ENCODE measurements at places on chromosomes 3 and 15.
A peak's percentile ranks its signal among the peaks of the same experiment; 100 is the strongest.

DNA sequence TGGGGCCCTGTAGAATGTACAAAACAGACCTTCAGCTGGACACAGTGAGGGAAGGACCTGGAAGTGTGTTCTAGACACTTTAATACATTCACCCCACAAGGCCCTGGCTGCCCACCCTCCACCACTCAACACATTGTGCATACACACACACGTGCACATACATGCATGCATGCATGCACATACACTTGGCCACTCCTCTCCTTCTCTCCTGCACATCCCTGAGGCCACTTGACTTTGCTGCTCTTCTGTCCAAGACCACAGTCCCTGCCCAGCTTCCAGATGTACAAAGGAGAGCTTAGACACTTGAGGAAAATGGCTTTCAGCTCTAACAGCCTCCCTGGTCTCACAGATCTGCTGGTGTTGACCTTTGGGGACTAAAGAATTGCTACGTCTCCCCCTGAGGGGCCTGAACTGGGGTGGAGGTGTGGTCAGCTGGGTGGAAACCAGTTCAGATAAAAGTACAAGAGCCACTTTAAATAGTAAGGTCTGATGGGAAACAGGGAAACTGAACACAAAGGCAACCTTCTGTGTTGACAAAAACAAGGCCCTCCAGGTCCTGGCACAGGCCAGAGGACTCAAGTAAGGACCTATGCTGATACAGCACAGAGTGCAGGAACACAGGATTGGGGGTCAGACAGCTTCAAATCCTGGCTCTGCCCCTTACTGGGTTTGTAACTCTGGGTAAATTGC is 24.8 kb upstream of the NOX5 start:
- no peak for DNase-seq

GRCh38 chr3:70952033-70952747 is 631.3 kb downstream of the FOXP1 start:
- DNase-seq = no peak

DNA sequence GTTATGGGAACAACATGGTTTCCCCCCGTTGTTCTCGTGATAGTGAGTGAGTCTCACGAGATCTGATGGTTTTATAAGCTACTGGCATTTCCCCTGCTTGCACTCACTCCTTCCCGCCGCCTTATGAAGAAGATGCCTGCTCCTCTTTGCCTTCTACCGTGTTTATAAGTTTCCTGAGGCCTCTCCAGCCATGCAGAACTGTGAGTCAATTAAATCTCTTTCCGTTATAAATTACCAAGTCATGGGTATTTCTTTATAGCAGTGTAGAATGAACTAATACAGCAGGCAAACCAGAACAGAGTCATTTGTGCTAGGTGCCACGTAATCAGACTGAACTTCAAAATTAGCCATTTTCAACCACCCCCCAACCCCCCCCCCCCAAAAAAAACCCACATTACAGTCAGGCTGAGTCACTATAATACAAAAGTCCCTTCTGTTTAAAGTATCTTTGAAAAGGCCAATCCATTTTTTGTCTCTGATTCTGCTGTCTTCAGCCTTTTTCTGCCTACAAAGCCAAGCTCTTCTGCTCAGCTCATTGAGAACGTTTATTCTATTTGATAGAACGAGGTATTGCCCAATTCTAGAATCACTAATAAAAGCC is 4.1 kb downstream of the OR4F6 start:
- no peak for DNase-seq

- peak; percentile 57 for DNase-seq
Observed at GRCh38 chr3:182837855-182838454, 44.7 kb downstream of the ATP11B start.

DNA sequence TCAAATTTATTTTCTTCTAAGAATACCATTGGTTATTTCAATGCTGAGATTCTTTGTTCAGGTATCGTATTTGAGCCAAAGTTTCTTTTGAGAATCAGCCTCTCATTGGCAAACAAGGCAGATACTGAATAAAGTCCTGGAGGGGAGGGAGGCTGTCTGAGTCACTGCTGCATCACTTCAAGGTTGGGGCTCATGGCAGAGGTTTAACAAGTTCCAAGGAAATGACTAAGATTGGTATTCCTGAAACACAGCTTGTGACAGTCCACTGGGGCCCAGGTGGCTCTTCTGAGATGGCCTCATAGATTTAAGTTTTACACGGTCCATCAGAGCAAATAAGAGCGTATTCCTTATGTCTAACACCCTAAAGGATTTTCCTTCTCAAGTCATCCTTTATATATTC is 213.8 kb upstream of the STAC start:
- DNase-seq = peak; percentile 68

- peak; percentile 92 for DNase-seq
Observed at GRCh38 chr15:45641374-45641781, 6.5 kb downstream of the SQOR start.

GRCh38 chr15:96209285-96209735 is 121.2 kb upstream of the NR2F2 start:
- DNase-seq = no peak

DNA sequence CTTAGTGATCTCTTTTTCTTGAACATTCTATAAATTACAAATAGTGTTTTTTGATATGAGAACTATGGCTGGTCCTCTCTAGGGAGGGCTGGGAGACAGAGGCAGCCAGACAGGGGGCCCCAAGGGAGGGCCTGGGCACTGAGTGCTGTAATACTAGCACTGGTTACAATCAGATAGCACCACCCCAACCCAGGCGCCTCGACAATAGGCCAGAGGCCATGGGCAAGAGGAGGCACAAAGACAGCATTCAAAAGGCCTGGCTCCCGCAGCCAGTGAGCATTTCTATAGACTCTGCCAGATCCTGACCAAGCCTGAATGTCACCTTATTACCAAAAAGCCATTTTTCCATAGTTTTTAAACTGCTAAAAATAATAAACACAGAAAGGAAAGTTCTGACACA is 158.5 kb downstream of the THRB start:
- DNase-seq = no peak

GRCh38 chr3:133856316-133856715 is 39.4 kb downstream of the RAB6B start:
- DNase-seq = peak; percentile 13

GRCh38 chr3:144499001-144499930 is 527.6 kb downstream of the DIPK2A start:
- peak; percentile 47 for DNase-seq

DNA sequence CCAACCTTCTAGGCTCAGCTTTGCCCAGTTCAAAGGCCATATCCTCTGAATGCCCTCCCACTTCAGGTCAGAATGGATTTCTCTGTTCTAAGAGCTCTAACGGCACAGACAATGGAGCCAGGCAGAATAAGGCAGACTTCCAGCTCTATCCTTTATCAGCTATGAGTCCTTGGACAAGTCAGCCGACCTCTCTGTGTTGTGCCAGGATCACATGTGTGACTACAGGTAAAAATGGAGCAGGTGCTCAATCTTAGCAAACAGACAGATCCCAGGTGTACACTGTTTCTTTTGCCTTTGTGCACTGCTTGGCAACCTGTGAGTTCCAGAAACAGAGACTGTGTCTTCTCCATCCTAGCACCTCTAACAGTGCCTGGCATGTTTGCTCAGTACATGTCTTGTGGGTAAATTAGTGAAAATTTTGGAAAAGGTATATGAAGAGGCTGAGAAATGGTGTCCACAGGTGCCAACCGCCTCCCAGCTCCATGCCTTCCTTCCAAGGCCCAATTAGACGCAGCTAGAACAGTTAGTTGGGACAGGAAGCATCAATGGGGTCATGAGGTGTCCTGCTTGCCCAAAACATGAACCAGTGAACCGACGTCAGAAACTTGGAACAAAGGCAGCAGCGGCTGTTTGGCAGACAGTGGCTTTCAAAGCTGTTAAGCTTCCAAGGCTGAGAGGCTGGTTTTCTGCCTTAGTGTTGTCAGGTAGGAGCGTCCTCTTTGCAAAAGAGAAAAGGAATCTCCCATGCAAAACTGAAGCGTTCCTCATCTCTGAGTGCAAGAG is 28.7 kb downstream of the TLE3 start:
- no peak for DNase-seq

- DNase-seq = peak; percentile 95
Observed at GRCh38 chr3:61561374-61562041, at the start of gene PTPRG. Gene PTPRG (plus strand): TSS chr3:61561571. CDS start chr3:61562288, 717 bp downstream.

GRCh38 chr15:72201391-72201921 is 3.9 kb upstream of the GRAMD2A start:
- DNase-seq = no peak

GRCh38 chr3:160129459-160130061 is 95.7 kb upstream of the C3orf80 start:
- peak; percentile 95 for DNase-seq

DNA sequence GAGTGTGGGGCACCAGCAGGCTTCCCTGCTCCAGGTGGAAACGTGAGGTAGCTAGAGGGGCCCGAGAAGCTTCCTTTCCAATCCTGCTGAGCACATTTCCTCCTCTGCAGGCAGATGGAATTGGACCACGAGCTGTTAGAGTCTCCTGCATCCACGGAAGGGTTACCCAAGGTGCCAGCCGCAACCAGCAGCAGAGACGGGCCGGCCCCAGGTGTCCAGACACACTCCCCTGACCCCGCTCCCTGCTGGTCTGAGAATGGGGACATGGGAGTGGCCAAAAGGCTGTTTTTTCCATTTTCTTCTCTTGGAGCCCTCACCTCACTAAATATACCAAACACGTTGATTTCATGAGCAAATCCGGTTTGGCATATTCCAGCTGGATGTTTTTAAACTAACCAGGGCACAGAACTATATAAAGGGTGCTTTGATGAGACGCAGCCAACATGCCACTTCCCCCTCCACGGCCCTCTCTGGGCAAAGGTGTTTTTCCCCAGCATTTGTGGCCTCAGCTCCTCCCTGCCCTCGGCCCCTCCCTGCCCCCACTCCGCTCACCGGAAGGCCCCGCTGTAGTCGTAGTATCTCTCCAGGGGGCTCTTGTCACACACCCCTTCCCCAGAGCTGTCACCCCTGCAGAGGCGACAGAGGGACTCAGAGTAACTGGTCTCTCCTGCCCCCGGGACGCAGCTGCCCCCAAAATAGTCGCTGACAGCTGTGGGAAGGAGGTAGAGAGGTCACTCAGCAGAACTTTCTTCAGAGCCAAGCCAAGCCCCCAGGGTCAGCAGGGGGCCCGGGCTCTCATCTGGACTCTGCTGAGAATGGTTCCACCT is 7.0 kb downstream of the MELTF start:
- DNase-seq = no peak

- peak; percentile 56 for DNase-seq
Observed at GRCh38 chr15:70348581-70349344, 251.0 kb upstream of the TLE3 start.

DNA sequence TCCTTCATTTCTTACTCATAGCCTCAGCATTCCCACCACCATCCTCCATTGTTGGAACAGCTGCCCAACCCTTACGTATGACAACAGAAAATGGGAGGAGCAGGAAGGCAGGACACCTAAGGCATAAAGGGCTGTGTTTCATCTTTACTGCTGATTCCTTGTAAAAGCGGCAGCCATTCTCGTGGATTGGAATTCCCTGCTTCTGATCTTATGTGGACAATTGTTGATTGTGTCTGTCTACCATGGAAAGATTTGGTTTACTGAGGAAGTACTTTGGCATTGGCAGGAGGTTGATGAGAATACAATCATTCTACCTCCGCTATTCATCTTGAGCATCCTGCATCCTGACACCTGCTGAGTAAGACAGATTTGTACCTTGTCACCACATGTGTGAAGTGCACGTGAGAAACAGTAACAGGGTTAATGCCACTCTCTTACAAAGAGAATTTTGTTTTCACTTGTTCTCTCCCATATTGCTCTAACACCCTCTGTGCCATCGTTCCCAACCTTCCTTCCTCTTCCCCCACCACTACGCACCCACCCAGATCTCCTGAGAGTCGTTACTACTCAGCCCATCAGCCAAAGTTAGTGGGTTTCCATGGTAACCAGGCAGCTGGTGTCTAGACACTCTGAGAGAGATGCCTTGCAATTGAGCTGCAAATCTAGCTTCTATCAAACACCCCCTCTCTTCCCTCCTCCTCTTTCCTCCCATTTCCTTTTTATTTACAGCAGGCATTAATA is 75.7 kb downstream of the GAP43 start:
- DNase-seq = peak; percentile 8

GRCh38 chr15:93046120-93046519 is 42.9 kb downstream of the RGMA start:
- no peak for DNase-seq

DNA sequence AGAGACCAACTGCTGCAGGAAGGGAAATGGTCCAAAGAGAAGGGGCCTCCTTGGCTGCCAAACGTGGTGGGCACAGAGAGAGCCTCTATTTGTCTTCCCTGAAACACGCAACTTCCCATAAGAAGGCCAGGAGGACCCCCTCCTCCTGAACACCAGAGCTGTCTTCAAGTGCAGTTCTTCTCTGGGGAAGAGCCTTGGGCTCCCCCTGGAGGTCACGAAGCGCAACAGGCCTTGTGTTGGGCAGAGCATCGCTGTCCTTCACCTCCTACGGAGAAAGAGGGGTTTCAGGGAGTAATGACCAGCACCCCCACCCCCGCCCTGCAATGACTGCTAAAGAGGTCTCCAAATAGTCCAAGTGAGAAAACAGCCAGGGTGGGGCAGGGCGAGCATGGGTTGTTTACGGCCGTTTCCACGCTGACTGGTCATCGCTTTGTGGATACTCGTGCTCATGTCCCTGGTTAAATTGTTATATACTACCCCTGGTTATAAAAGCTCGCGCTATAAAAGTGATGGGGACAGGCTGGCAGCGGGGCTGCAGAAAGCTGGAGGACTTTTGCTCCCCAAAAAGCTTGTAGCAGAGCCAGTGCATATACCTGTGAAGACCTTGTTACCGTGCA is 397.5 kb upstream of the ATP10A start:
- DNase-seq = peak; percentile 3

DNA sequence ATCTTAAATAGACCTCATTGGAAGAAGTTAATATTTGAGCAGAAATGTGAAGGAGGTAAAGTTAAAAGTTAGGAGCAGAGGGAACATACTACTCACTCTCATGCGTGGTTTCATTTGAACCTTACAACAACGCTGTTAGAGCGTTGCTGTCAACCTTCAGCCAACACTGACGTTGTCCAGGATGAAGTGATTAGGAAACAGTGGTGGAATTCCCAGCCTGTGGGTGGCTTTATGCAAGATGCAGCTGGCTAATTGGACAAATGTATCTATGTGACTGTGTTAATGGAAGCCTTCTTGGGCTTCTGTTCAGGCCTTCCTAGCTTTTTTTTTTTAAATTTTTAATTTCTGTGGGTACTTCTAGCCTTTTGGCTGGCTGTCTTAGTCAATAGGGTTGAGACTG is 40.5 kb downstream of the PTPRG start:
- peak; percentile 61 for DNase-seq

DNA sequence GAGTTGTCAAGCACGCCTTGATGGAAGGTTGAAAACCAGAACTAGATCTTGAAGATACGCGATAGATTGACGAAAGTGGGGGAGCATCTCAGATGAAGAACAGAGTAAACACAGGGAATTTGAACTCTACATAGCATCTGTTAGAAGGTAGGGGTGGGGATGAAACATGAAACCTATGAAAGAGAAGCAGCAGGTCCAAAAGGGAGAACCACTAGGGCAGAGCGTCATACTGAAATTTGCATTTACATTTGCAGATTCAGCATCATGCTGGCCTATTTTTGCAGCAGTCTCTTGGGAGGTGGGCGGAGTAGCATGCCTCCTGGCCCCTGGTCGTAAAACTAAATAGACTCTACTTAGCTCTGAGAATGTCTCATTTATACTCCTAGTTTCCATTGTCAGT is 46.1 kb upstream of the RASGRP1 start:
- DNase-seq = no peak
